ENCODE measurements at places on chromosomes 3 and 15. TPM values are rescaled to one million over a fixed set of nuclear protein-coding genes. Genes with fewer than 3 reads are reported as not detected.

The ADGRG7 gene
- 0.17 TPM for total RNA-seq

The CHRNA3 gene
- total RNA-seq: not detected

DNA sequence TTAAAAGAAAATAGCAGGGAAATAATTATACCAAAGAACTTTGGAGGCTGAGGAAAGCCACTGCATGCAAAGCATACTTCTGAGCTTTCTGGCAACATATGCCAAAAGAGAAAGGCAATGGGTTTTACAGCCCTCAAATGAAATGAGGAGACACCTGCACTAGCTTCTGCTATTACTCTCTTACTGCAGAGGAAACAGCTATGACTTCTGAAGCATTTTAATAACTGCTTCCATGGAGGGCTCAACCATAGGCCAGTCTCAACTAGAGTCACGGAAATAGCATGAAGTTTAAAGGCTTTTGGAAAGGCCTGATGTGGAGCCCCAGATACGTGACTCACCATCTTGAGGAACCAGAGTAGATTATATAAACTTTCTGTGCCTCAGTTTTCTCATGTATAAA is 114.8 kb downstream of the OXNAD1 start:
- DNase-seq: no peak

- DNase-seq: no peak
Observed at GRCh38 chr3:140384028-140384771, 293.7 kb upstream of the TRIM42 start.

DNA sequence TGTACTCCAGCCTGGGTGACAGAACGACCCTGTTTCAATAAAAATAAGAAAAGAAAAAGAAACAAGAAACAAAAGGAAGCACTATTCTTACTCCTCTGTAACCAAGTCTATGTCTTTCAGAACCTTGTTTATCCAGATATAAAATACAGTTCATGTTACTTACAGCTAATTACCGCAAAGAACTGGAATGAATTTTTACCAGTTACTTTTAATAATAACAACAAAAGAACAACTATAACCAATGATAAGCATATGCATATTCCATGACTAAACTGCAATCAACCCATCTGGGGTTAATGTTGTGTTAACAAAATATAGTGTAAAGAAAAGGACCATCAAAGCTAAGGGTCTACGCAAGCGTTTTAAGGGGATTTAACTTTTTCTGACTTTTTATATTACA is 123.2 kb downstream of the SNRK start:
- no peak for DNase-seq

DNA sequence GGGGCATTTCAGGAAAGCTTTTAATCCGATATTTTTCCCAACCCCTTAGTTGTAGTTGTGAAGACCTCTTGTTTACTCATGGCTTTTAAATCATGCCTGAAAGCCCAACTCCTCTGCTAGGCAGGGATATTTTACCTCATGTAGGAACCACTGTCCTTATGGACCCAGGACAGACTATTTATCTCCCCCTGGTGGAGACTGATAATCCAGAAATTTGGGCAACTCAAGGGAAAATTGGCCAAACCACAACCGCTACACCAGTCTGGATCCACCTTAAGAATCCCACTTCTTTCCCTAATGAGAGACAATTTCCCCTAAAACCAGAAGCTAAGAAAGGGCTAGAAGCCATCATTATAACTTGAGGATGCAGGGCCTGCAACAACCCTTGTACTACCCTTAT is 248.1 kb upstream of the STAC start:
- DNase-seq: no peak

DNA sequence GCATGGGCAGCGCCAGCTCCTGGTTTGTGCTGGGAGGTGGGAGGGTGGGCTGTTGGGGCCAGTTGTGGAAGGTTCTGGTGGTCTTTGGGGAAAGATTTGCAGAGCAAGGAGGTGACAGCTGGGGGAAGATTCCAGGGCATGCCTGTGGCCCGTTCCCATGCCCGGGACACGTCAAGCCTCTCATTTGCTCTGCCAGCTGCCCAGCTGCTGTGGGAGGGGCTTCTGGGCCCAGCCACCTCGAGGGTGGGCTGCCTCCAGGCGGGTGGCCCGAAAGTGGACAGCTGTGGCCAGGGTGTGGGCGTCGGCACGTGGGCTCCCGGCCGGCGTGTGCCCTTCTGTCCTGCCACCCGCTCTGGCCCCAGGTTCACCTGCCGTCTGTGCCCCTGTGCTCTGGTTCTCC is 17.2 kb downstream of the PLXNA1 start:
- no peak for DNase-seq

GRCh38 chr3:149586871-149587270 is 71.0 kb downstream of the WWTR1 start:
- peak; percentile 88 for DNase-seq

DNA sequence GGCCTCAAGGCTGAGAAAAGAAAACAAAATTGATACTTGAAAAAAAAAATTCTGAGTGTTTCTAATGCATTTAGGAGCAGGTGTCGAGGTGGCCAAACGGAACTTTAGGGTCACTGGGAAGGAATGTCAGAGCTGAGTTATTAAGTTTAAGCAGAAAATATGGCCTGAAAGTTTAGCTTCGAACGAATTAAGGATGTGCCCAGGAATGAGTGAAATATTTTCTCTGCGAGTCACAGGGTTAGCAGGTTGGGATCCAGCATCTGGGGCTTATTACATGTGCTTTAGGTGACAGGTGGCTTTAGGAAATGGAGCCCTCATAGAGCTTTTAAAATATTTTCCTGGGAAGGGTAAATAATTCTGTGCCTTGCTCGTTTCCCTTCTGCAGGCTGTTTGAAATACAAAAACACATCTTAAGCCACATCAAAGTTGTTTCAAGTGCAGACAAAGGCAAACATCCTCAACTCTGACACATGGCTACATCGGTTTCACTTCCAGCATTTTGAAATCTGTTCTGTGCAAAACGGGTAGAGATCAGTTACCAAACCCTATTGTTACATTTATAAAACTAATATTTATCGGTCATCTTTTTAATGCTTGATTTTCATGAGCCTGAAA is 143.1 kb upstream of the ARRDC4 start:
- DNase-seq: no peak

DNA sequence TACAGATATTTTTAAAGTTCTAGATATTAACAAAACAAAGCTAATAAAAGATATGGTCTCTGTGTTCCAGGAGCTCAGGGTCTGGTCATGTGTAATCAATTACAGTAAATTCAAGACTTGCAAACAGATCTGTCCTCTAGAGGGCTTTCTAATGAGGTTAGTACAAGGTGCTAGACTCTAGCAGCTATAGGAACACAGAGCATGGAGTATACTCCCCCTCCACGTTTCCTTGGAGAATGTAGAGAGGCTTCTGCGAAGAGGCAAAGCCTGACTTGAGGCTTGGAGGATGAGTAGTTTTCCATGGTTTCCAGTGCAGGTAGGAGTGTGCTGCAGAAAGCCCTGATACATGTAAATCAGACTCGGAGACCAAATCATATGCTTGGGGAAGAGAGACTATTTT is 32.7 kb upstream of the DLG1 start:
- no peak for DNase-seq

DNA sequence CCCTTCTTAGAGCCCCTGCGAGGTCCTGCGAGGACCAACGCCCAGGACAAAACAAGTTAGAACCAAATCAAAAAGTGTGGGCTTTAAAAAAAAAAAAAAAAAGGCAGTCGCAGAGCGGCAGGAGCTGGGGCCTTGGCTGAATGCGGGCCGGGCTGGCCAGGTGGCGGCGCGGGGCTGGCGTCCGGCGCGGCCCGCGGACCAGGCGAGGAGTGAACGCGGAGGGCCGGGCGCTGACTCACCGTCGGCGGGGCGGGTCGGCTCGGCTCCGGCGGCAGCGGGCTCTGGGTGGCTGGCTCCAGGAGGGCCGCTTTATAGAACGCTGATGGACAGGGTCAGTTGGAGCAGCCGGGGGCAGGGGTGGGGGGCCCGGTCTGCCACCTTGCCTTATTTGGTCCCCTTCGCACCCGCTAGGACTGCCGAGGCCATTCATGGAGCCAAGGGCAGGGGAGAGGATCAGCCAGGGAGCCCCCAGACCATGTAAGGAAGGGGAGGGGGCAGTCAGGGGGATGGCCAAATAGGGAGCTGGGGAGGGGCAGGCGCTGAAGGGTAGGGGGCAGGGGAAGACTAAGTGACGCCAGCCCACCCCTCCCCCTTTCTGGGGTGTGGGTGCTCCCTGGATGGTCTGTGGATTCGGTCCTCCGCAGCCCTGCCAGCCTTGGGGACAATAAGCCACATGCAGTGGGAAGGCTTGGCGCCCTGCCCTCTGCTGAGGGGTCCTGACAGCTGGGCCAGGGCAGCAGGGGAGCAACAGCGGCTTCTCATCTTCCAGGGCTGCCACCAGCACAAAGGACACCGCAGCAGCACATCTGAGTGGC is at the start of gene ACTC1:
Gene ACTC1 (minus strand): TSS at position 283 of the 815 bp plus-strand sequence. CDS start 741 bp downstream, outside the sequence.
- DNase-seq: peak; percentile 50

All from mammary epithelial cell (primary cell).